ENCODE measurements at places on chromosomes 5 and 9.

DNA sequence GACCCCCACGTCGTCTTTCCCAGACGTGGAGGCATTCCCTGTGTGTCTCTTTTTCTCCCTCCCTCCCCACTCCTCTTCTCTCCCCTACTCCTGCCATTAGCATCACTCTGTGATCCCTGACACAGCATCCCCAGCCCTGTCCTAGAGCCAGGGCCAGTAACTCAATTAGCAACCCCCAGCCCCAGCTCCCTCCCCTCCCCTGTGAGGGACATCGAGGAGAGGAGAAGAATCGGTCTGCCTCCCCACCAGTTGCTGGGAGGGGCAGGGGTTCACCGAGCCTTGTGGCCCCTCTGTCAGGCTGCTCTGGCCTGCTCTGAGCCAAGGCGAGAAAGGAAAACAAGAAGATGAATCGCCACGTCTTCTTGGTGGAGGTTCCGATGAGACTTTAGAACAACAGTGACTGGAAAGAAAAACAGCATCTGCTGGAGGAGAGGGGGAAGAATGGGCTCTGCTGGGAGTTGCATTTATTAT is 123.1 kb downstream of the PAPPA start:
- DNase-seq: no peak

DNA sequence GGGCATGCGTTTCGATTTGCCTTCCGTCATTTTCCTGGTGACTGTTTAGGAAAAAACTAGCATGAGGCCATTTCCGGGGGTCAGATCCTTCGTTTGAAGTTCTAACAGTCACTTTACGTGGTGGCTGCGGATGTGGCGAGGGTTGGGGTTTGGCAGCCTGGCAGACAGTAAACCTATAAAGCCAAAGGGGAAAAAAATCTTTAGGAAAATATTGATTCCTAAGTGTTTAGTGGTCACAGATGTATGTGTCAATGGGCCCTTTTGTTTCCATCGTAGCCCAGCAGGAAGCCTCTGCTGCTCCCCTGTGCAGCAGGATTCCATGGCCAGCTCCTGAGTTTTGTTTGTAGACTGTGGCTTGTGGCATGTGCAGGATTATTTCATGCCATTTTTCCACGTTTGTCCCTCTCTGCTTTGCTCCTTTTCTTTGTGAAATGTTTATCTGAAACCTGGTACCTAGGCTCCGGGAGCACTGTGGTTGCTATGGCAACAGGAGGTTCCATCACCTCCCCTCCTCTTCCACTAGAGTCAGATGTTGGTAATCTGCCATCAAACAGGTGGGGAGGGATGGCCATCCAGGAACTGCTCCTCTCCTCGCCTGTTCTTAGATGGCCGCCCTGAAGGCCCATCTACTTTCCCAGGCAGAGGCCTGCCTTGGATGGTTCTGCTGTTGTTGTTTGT is 202.3 kb downstream of the AOPEP start:
- DNase-seq: no peak

DNA sequence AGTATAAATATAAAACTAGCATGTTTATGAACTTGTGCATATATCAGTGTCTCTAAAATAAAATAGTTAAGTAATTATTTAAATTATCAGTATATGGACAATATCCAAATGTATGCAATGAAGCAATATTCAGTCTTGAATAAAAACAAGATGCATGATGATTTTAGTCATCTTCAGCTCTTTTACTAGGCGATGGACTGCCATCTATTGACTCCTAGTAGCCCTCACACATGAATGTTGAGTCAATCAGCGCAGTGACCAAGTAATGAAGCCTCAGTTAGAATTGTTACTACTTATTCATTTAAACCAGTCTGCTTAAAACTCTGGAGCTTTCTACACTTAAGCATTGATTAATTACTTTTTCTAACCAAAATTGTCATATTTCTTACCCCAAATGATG is 92.9 kb upstream of the GRHPR start:
- no peak for DNase-seq

- no peak for DNase-seq
Measured at GRCh38 chr9:78479441-78479840, 182.5 kb downstream of the PSAT1 start.

- no peak for DNase-seq
Measured at GRCh38 chr5:173298213-173298926, 29.8 kb downstream of the STC2 start.
